Retina (tissue), 1 donor: ENCODE measurements at places on chromosomes 13 and 19.

GRCh38 chr13:31286930-31287329, 87.2 kb downstream of the B3GLCT start:
- DNase-seq = no peak

DNA sequence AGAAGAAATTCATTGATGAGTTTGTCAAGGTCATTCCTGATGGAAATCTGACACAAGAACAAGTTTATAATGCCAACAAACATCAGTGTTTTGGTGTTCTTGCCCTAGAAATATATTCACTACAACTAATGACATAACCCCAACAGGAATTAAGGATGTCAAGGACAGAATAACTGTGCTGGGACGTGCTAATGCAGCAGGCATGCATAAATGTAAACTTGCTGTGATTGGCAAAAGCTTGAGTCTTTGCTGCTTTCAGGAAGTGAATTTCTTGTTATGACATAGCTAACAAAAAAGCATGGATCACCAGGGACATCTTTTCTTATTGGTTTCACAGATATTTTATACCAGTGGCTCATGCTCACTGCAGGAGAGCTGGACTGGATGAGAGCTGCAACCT, 144.6 kb downstream of the KCTD12 start:
- DNase-seq = no peak

DNA sequence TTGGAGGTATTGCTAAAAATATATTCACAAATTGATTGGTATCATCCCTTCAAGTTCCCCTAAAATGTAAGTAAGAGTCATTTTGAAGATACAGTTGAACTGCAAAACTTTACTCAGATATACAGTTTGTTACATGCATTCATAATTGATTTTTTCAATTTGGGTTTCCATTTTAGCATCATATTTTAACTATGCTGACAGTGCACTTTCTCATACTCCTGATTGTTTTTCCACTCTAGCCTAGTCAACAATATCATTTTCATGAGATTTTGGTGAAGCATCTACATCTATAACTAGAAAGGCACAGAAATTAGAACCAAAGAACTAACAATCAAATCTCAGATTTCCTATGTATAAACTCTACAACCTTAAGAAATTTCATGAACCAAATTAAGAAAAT, 2850.4 kb upstream of the PCDH20 start:
- no peak for DNase-seq

DNA sequence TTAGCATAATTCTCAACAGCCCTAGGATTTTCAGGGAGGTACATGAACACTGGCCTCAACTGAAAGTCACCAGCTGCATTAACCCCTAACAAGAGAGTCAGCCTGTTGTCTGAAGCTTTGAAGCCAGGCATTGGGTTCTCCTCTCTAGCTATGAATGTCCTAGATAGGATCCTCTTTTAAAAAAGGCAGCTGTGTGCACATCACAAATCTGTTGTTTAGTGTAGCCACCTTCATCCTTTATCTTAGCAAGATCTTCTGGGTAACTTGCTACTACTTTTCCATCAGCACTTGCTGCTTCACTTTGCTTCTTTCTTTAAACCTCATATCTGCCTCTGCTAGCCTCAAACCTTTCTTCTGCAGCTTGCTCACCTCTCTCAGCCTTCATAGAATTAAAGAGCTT, 1692.1 kb downstream of the EFNB2 start:
- no peak for DNase-seq

GRCh38 chr13:66087269-66087710, 1142.8 kb downstream of the PCDH9 start:
- no peak for DNase-seq

DNA sequence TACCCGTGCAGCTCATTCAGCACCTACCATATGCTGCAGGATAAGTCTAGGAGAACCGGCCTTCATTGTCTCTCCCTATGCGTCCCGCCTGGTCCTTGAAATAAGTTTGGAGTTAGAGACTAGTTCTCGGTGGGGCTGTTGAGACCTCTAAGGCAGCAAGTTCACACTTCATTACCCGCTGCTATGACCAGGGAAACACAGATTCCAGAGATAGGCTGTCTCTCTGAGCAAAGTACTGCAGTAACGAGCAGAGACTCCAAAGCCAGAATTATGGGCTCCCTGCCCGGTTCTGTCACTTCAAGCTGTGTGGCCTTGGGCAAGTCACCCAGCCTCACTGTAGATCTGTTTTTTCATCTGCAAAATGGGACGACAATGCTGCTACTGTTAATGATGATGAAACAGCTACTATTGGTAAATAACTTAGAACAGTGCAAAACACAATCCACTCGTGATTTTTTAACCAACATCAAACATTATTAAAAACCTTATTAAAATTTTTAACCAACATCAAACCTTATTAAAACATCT, 184.1 kb downstream of the USP12 start:
- DNase-seq = no peak

- no peak for DNase-seq
Measured at GRCh38 chr13:39737047-39737446, 81.6 kb downstream of the COG6 start.

DNA sequence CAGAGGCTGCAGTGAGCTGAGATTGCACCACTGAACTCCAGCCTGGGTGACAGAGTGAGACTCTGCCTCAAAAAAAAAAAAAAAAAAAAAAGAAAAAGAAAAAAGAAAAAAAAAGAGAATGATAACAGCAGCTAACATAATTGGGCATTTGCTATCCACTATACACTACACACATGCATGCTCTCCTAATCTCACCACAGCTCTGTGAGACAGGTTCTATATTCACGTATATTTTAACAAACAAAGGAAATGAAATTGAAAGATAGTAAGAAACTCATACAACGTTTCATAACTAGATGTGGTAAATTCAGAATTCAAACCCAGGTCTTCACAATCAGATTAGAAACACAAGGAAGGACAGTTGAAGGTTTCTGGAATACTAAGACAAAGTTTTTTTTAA, 265.7 kb downstream of the DIAPH3 start:
- no peak for DNase-seq

GRCh38 chr13:78742659-78743058, 83.7 kb upstream of the OBI1 start:
- DNase-seq = no peak

- no peak for DNase-seq
Measured at GRCh38 chr13:42524487-42525034, 49.4 kb upstream of the TNFSF11 start.

DNA sequence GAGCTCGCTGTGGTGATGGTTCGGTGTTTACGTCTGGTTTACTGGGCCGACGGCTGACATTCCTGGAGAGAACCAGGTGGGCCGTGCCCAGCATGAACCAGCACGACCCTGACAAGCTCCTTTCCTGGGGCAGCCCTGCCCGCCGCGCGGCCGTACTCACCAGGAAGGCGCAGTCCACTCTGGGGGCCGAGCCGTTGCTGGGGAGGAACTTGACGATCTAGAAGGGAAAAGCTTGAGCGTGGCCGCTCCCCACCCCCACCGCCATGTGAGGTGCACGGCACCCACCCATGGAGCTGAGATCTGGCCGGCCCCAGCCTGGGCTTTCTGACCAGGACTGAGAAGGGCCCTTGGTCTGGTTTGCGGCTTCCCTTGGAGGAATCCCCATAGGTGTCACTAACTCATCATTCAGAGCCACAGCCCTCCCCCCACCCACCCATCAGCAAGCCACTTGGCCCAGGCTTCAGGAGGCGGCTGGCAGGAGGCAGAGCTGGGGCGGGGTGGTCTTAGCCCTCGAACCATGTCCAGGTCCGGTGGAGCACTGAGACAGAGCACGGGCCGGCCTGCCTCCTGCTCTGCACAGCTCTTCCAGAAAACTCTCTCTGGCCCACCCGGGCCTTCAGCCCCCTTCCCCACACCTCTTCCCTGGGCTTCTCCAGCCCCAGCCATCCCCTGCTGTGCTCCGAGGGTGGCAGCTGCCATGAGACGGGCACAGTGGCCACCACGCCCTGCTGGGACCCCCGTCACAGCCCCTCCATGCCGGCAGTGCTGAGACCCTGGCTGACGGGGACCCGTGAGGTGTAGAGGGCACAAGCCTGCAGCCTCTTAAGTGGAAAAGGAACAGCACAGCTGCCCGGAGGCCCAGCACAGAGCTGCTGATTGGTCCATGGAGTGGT, 6.2 kb downstream of the ATP4B start:
- DNase-seq = no peak

GRCh38 chr19:41478875-41479756, 36.2 kb downstream of the ERICH4 start:
- no peak for DNase-seq

- DNase-seq = no peak
Measured at GRCh38 chr19:33291623-33292534, 10.5 kb downstream of the CEBPA start.
